ENCODE measurements at places on chromosomes 11 and 22.

- DNase-seq, result no peak
Observed at GRCh38 chr22:23260645-23261581, 80.6 kb downstream of the BCR start.

DNA sequence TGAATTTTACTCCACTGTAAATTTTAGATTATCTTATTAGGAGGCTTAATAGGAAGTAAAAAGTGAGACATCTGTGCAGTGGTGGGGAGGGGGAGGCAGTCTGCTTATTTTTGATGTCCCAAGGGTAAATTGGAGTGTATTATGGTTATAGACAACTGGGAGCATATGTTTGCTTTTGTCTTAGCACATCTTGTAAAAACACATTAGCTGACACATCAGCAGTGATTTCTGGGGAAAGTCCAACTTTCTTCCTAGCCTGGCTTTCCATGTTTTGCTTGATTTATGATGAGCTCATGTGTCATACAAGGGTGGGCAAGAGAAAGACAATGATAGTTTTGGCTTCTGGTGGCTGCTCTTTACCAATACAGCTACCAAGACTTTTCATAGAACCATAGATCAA, 4.0 kb downstream of the ANO3 start:
- DNase-seq, result peak; percentile 10

GRCh38 chr22:30033137-30033536, 47.1 kb upstream of the HORMAD2 start:
- no peak for DNase-seq

GRCh38 chr22:37325039-37325395, 42.7 kb downstream of the CYTH4 start:
- DNase-seq, result no peak

DNA sequence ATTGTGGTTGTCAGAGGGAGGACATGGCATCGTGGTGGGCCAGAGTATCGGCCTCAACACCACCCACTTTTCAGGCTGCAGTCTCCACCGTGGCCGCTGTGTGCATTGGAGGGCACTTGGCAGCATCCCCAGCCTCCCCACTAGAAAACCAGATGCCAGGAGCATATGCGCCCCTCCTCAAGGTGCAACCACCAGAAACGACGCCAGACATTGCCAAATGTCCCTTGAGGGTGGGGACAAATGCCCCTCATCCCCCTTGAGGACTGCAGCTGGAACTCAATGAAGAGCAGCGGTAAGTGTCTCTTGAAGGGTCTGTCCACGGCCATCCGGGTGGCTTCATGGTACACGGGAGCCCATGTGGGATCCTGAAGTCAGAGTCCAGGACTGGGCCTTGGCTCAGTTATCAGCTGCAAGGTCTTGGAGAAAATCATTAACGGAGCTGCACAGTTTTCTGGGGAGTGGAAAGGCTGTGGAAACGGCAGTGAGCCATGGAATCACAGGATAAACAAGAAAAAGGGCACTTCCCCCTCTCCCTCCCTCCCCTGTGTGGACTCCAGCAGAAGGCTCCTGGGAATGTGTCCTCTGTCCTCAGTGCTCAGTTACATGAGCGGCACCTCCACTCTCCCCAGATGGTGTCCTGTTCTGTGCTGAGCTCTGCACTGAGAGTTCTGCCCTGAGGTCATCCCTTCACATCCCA, 324.4 kb upstream of the B3GAT1 start:
- DNase-seq, result no peak

DNA sequence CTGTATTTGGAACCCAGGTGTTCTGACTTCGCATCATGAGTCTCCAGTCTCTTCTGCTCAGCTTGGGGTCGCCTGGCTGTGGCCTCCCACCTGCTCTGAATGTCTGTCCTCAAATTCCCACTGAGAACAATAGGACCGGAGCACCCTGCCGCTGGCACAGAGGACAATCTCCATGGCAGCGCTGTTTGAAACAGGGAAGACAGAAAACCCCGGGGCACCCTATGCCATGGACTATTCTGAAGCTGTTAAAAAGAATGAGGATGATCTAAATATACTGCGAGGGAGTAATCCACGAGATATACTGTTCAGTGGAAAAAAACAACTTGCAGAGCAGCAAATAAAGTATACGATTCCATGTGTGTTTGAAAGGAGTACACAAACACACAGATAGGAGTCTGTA, 415.6 kb upstream of the NARS2 start:
- no peak for DNase-seq

- no peak for DNase-seq
Observed at GRCh38 chr11:20368438-20368837, 4.9 kb downstream of the HTATIP2 start.

Data from HCEC 1CT (cell line).